ENCODE measurements at places on chromosomes 11 and 22.

GRCh38 chr11:102724904-102725500, at the start of gene MMP8:
TSS of gene MMP8 (minus strand) at chr11:102724954. CDS start at chr11:102724855, 99 bp downstream.
- no peak for DNase-seq

DNA sequence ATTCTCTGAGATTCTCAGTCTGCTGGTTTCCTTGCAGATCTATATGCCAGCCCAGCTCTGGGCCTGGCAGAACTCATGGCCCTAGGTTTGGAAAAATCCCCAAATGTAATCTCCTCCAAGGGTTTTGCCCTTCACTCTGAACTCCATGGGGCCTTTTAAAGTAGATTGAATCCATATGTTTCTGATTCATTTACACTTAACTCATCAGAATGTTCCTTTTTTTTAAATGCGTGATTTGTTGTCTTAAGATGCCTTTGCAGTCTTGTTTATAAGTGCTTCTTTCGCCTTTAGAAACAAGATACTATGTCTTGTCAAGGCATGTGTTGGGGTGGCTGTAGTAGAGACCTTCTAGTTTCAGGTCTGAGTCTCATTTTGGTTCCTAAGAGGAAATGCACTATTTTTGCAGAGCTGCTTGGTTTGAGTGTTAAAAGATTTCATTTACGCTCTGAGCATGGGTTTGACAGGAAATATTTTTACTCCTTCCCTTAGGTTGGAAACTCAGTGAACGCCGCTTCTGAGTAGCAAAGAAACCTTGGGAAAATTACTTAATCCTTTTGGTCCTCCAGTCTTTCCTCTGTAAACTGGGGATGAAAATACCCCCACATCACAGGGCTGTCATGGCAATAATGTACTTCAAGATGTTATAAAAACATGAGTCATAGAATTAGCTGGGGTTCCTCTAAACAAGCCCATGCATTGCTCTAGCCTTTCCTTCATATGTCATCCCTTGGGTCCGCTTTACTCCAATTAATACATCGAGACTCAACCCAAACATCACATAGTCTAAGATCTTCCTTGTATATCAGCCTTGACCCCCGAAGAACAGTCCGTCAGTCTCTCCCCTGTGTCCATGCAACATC, 83.5 kb downstream of the SNX19 start:
- DNase-seq, result no peak

DNA sequence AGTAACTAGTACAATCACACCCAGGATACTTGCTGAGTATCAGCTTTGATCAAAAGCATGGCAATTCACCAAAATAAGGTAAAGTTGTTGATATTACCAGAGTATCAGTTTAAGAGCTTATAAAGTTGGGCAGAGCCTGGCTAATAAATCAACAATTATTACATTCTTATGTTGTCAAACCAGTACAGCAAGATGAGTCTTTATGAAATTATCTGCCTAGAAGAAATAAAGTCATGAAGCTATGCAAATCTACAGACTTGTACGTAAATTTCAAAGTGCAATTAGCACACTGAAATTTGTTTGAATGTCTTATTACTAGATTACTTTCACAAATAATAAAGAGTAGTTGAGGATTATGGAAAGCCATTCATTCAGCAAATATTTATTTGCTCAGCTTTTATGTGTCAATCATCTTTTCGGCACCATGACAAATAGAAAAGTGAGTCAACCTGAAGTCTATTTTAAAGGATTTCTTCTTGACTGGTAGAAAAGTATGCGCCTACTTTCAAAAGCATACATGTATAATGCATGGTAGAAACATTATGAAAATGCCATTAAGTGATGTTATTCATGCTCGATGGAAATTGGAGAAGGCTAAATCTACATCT, 5.0 kb upstream of the ANO3 start:
- DNase-seq, result no peak

- DNase-seq, result no peak
Measured at GRCh38 chr11:121800731-121801393, 315.2 kb downstream of the BLID start.

GRCh38 chr11:39932966-39933365, 1526.5 kb downstream of the LRRC4C start:
- no peak for DNase-seq

DNA sequence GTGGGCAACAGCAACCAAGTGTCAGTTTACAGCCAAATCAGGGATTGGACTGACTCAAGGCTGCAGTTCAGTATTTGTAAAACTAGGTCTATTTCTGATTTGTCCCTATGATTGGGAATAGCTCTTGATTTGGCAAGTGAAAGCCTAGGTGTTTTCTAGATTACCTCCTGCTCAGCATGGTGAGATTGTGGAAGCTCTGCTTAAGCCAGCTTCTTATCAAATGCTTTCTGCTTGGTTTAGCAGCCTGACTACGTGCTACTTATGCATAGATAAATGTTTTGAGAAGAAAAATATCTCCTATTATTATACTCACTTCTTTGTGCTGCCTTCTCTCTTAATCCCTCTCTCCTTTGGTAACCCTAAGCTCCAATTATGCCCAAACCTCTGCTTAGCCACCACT, 86.3 kb upstream of the AMOTL1 start:
- no peak for DNase-seq
